PC-9 (cell line): ENCODE measurements at places on chromosomes 11 and 22. TPM values are rescaled to one million over a fixed set of nuclear protein-coding genes. Genes with fewer than 3 reads are reported as not detected.
A peak's percentile ranks its signal among the peaks of the same experiment; 100 is the strongest.

The HTR3B gene
- not detected in 2 replicates for total RNA-seq

The DDTL gene
- total RNA-seq = not detected in 2 replicates

The PTPN5 gene
- not detected in 2 replicates for total RNA-seq

The BDNF gene
- total RNA-seq = 5.4 TPM in 2 replicates

The MICAL3 gene
- 23.8 and 27.4 TPM in 2 replicates for total RNA-seq

The CRYBB2 gene
- total RNA-seq = 1.0 TPM in 2 replicates

The UQCR10 gene
- 85.4 and 103 TPM in 2 replicates for total RNA-seq

The OR2AG2 gene
- 0.11 and 0.25 TPM in 2 replicates for total RNA-seq

The CCDC73 gene
- total RNA-seq = not detected in 2 replicates

The GGTLC3 gene
- not detected in 2 replicates for total RNA-seq

The MFNG gene
- total RNA-seq = 26.0 and 28.1 TPM in 2 replicates

The CST6 gene
- 52.0 and 58.5 TPM in 2 replicates for total RNA-seq

The GNAZ gene
- 1.2 and 1.7 TPM in 2 replicates for total RNA-seq

The OR10G6 gene
- total RNA-seq = not detected in 2 replicates

DNA sequence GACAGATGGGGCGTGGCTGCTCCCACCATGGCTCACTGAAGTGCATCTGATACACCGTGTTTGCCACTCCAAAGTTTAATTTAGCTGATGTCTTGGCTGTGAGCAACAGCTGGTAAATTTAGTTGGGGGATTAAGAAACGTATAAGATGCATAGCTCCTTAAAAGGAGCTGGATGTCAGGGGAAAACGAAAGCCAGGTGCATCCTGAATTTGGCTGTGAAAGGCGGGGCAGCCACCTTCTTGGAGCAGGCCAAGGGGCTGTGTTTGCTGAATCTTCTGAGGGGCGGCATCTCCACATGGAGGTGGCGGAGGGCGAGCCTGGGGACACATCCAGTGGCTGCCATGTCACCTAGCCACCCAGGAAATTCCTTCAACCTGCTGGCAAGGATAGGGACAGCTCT is 20.7 kb upstream of the NCF4 start:
- no peak for DNase-seq

GRCh38 chr22:36948273-36949225 is 35.1 kb downstream of the CSF2RB start:
- DNase-seq = no peak

DNA sequence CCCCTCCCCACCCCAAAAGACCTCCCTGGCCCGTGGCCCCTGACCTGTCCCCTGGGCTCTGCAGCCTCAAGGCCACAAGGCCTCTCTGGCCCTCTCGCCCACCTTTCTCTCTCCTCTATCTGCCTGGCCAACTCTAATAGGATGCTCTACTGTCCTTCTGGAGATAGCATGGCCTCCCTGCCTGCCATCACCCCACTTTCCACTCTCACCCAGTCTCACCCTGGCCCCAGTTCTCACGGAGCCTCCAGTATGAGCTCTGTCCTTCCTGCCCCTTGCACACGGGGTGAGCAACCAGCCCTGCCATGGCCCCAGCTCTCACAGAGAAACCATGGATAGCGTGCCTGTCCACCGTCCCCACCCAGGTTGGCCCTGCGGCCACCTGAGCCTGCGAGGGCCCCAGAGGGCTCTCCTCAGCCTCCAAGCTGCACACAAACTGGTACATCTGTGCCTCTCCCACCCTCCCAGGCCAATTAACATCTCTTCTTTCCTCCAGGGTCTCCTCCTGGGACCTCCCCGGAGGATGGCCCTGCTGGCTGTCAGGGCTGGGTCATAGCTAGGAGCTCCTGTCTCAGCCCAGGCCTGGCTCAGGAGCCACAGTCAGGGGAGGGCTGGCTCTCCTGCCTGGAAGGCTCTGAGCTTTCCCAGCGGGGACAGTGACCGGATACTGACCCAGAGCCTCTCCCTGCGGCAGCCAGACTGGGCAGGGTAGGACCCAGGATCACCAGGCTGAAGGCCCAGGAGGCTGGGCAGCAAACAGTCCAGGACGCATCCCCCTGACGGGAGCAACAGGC is 22.3 kb downstream of the RTN4R start:
- DNase-seq = no peak

GRCh38 chr22:45882881-45883810 is 93.8 kb downstream of the WNT7B start:
- peak; percentile 33 for DNase-seq

DNA sequence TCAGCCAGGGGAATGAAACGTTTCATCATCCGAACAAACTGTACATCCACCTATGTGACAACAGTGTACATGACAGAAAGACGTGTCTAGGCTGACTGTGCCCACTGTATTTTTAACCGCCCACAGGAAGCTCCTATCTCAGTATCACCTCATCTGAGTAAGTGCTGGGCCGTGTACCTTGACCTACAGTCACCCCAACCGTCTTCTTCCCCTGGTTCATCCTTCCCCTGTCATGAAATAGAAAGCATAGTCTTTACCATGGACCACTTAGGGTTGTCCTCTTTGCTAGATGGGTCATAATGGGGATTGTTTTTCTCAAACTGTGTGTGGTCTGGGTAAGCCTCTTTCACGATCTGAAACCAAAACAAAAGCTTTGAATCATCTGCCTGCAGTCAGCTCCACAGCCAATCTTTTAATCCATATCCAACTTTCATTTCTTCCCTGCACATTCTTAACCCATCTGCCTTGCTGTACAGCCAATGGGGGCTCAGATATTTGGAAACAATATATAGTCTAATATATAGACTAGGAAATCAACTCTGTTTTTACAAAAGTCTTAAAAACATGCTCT is 4.2 kb downstream of the THYN1 start:
- DNase-seq = no peak

DNA sequence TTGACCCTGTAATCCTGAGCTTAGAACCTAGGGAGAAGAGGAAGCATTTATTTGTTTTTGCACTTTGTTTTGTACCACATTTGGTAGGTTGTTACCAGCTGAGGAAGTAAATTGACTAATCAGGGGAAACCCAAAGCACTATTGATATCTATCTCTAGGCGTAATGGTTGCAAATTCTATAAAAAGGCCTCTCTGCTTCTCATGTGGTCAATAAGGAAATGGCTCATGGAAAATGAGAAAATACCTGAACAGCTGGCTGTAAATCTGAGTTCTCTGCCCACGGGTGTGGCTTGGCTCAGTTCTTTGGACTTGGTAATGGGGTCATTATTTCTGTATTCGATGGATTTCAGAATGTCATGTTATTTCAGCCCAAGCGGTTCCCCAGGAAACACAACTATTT is 42.4 kb downstream of the BARX2 start:
- no peak for DNase-seq

DNA sequence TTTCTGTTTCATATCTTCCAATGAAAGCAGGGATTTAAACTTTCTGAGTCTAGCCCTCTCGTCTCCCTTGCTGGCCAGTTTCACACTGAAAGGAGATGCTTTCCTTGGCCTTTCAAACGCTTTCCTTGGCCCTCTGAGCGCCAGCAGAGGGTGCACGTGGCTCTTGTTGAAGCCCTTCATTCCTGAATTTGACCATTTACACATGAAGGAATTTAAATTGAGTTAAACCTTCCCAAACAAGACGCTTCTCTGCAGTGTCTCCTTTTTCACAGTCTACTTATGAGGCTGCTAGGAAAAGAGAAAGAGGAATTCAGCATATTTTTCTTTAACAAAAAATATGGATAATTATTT is 21.6 kb downstream of the NNMT start:
- DNase-seq = peak; percentile 8

- DNase-seq = no peak
These were observed 8.3 kb upstream of the SLC39A13 start for GRCh38 chr11:47399860-47400767.

- DNase-seq = no peak
These were observed 115.4 kb upstream of the NAV2 start for GRCh38 chr11:19597206-19597605.

- DNase-seq = no peak
These were observed 43.2 kb downstream of the CD82 start for GRCh38 chr11:44608651-44608990.

DNA sequence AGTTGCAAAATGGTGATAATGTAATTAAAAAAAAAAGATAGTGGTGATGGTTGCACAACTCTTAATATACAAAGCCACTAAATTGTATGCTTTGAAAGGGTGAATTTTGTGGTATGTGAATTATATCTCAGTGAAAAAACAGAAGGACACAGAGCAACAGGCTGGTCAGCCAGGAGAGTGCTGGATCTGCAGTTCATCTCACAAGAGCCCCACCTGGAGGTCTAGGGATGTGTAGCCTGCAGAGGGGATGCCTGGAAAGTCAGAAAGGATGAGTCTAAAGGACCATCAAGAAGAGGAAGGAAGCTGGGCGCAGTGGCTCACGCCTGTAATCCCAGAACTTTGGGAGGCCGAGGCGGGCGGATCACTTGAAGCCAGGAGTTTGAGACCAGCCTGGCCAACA is 9.0 kb downstream of the POLR3H start:
- no peak for DNase-seq

DNA sequence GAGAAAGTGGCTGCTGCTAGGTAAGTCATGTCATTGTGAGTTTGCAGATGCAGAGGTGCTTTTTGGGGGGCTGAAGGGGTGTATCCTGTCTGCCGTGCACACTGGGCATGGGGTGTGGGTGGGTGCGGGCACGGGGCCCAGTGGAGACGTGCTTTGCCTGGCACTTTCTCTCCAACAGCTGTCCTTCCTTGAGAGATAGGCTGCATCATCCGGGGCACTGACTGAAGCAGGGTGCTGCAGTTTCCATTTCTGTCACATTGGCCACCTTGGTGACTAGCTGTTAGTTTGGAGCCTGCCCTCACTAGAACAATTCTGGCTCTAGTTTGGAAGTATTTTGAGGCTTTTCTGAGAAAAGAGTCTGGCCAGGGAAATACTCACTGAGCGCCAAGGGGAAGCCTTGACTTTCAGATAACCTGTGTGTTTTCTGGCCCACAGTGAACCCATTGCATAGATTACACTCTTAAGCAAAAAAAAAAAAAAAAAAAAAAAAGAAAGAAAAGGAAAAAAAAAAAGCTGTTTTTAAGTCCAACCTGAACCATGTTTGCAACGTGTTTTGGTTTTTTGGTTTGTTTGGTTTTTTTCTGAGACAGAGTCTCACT is 219.2 kb downstream of the NAV2 start:
- no peak for DNase-seq

DNA sequence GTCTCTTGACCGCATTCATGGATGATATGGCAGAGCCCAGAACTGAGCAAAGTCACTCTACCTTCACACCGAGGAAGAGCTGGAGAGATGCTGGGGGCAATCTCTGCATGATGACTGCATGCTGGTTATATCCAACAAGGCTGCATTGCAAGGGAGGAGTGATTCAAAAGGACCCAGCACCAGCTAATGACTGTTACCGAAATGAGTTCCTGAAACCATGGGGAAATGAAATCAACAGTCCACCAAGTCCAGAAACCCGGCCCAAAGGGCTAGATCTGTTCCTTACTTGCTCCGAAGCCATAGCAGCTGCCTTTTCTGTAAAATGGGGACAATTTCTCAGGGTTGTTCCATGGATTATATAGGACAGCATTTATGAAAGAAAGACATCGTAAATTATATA is 1.2 kb upstream of the SMIM35 start:
- peak; percentile 34 for DNase-seq

- DNase-seq = no peak
These were observed 184.2 kb upstream of the LUZP2 start for GRCh38 chr11:24312464-24313238.

DNA sequence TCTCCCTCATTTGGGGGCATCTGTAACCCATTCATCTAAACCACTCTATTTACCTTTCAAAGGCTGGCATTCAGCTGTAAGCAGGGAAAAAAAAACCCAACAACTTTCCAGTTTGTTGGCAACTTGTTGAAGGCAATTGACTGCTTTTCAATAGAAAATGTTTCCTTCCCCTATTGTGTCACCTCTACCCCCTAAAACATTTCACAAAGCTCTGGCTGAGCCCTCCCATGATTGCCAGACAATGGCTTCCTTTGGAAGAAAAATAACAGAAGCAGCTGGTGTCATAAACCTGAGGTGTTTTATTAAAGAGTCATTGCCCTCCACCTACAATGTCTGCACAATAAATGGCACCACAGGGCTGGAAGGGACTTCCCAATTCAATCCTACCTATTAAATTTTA is 22.1 kb upstream of the PSMA1 start:
- DNase-seq = no peak

DNA sequence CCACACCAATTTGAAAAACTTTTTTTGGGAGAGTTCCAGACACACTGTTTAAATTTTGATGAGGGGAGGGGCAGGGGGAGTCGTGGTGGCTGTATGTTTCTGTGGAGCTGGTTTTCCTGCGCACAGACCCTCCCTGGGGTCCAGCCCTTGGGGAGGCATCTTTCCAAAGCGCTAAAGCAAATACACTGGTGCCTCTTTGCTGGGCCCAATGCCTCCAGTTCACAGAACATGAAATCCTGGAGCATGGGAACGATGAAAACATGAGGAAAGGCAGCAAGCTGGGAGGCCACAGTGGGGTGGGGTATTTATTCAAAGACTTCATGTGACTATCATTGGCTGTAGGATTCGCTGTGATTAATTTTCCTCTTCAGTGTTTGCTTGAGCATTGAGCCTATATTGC is 135.3 kb downstream of the CCDC34 start:
- DNase-seq = no peak

- no peak for DNase-seq
These were observed 5.0 kb upstream of the PTPMT1 start for GRCh38 chr11:47560426-47560825.

- no peak for DNase-seq
These were observed 107.0 kb downstream of the MYO18B start for GRCh38 chr22:25848954-25849353.

DNA sequence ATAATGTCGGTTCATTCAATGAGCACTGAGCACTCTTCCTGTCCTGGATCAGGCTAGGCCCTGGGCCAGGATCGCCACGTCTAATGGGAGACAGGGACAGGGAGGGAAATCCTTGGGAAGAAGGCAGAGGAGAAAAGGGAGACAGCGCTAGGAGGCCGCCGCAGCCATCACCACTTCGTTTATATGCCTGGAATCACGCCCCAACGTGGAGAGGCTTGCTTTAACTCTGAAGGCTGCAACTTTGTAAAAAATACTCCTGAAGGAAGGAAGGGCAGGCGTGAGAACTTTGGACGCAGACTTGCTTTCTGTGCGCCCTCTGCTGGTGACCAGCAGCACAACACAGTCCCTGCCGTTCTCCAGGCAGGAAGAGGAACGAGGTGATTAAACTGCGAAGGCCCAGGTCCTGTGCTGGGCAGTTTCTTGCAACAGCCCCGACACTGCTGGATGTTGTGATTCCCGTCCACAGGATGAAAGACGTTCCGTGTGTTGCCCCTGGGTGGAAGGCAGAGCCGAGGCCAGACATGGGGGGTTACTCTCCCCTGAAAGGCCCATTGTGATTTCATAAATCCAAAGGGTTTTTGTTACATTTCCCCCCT is 22.1 kb downstream of the RIBC2 start:
- peak; percentile 87 for DNase-seq

DNA sequence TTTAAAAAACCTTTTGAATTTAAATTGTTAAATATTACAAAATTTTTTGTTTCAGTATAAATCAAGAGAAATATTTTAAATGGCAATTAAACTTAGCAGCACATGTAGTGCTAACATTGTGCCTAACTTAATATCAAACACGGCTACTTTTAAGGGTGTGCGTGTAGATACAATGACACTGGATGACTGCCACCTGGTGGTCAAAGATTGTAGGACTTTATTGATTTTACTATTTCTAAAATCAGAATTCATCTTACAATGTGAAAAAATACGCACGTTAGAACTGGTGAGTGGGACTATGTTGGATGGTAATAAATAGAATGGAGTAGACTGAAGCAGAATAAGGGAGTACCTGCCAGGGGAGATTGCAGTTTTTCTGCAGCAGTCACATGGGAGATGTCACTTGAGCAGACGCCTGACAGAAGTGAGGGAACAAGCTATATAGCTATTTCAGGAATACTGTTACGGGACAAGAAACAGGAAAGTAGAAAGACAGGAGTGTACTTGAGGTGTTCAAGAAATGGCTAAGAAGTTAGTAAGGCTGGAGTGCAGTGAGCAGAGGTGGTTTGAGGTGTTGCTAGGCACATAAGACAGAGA is 52.9 kb downstream of the UVRAG start:
- DNase-seq = peak; percentile 14
